ENCODE measurements at places on chromosomes 4 and X. TPM values are rescaled to one million over a fixed set of nuclear protein-coding genes. Genes with fewer than 3 reads are reported as not detected.

DNA sequence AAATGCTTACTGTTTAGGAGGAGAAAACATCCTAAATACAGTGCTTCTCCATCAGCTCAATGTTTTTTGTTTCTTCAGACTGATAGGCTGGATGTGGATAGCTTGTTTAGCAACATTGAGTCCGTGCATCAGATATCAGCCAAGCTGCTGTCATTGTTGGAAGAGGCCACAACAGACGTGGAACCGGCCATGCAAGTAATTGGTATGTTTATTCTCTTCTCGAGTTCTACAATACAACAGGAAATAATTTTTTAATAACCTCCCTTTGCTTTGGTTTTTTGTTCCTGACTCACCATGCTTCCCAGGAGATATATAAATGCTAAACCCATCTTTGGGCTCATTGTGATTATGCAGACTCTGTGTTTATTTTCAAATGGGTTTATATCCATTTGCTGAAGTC, 60.9 kb downstream of the ARHGEF38 start:
- DNase-seq = no peak

GRCh38 chr4:110055158-110055768, 142.6 kb downstream of the EGF start:
- DNase-seq = peak; percentile 16

The GRIA2 gene
- not detected for total RNA-seq

The PRRG3 gene
- not detected for total RNA-seq

DNA sequence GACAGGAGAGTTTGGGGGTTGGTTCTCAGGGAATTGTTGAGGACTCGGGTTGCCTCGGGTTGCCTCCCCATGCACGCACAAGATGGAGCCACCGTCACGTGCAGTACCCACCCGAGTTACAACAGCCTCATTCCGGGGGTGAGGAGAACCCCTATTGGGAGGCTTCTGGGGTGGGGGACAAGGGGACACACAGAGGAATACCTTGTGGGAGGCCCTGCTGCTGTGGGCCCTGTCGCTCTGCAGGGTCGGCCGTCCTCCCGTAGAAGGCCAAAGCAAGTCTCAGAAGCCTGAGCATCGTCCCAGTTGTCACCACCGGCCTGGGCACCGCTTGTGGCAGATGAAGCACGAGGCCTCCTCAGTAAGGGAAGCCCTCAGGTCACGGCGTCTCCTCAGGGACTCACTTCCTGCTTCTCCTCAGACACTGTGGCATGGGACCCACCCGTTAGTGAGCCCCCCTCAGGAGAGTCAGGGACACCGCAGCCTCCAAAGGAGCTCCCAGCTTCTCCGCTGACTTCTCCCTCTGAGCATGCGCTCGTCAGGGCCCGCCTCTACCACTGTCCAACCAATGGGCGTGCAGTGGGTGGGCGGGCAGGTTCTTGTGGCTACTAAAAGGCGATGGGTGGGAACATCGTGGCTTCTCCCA, at the start of gene CT55:
CT55 (minus strand) TSS at position 522 of the 643 bp plus-strand sequence; CDS start at position 295, 227 bp downstream.
- no peak for DNase-seq

All from activated T-helper 2 cell treated with anti-CD3 and anti-CD28 coated beads, Interferon-gamma antibody, Interleukin-2, Interleukin-4, amounts not matched to agents 10 μg/mL and 5 μg/mL and 100 μg/mL, durations not matched to agents 14 hours and 24 hours and 36 hours (primary cell).